Stimulated activated CD4-positive, alpha-beta T cell treated with anti-CD3 and anti-CD28 coated beads, Interleukin-1b, Interleukin-23, amount 100 ng/mL, for 1 hour (primary cell): ENCODE measurements at places on chromosomes 2 and 18.

DNA sequence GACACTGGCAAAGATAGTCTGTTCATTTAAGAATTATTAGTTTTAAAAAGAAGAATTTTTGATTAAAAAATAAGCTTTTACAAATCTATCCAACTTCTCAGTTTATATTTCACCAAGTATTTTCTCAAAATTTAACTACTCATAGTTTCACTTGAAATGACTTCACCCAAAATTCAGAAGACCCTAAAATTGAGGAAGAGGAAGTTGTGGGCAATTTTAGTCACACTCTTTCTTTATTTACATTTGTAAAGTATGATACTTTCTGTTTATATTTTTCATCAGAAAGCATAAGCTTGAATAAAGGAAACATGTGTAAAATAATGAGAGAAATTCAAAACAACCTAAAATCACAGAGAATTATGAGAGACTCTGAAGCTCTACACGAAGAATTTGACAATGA lies 278.8 kb upstream of the MEIS1 start:
- no peak for DNase-seq

DNA sequence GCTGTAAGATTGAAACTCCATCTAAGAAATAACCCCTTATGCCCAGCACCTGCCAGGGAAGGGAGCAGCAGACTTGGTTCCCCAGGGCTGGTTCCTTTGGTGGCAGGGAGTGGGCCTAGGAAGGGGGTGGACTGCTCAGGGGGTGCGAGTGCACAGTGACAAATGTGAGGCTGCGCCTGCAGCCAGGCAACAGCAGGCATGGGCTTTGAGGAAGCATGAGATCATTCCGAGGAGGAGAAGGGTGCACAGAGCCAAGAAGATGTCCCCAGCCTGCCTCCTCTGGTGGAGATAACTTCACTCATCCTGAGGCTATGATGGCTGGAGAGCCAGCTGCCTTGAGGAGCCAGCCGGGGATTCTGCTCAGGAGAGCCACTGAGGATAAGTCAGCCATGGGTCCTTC lies 158.0 kb downstream of the CAPN13 start:
- DNase-seq, result no peak

- no peak for DNase-seq
Observed at GRCh38 chr2:17757321-17757720, 3.4 kb downstream of the GEN1 start.

GRCh38 chr2:37283207-37283606 lies 41.4 kb downstream of the PRKD3 start:
- DNase-seq, result no peak

DNA sequence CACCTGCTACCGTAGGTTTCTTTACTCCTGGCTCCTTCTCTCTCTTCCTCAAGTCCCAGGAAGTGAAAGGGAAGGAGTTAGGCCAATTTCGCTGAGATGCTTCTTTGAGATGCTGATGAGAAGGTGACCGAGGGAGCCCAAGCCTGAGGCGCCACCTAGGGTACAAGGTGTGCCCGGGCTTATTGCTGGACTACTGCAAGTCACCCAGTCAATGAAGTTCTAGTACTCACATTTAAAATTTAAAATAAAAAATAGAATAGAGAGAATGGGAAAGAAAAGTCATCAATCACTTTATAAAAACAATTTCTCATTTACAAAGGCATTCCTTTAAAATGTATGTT lies 45.3 kb downstream of the ACAA2 start:
- DNase-seq, result no peak

DNA sequence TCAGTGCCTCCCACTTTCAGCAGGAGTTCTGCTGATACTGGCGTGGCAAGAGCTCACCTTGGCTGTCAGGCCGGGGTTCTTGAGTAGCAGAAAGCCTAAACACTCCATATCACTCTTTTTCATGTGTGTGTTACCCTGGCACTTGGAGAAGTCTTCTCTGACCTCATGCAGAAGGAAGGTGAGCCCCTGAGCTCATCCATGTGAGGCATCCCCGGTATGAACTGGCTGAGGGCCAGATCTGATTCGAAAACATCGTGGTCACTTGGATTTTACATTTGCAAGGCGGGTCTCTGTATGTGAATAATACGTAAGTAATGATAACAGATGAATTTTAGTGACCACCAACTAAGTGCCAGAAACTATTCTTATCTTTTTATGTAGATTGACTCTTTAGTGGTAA lies 93.6 kb downstream of the RAPGEF4 start:
- no peak for DNase-seq

- DNase-seq, result no peak
Observed at GRCh38 chr2:238302087-238302486, 13.7 kb upstream of the PER2 start.

DNA sequence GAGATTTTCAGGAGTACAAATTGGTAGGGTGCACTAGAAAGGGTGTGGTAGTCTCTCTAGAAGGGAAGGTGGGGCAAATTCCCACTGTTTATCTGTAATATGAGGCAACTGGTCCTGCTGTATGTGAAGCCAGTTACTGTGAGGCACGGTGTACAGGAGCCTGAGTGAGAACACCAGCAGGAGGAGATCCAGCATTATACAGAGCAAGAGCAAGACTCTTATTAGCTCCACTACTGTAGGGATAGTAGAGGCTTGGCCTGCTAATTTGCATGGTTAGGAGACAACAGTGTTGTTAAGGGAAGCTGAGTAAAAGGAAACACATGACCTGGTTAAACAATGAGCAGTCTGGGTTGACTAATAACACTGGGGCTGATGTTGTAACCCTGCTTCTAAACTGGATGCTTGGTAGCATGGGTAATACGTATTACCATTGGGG lies 76.3 kb upstream of the WDSUB1 start:
- DNase-seq, result no peak

DNA sequence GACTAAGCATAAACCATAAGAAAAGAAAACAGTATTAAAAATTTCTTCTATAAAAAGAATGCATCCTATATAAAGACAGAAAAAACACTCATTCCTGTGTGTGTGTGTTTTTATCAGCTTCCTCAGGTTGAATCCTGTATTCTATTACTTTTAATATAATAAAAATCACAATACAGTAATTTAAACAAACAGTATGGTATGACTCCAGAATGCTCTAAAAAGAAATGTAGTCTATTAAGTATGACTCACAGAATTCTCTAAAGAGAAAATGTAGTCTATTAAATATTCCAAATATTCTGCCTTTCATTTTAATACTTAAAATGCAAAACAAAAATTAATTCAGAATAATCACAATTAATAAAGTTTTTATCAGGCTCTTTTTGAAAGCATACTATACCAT lies 19.8 kb downstream of the CCDC88A start:
- no peak for DNase-seq

DNA sequence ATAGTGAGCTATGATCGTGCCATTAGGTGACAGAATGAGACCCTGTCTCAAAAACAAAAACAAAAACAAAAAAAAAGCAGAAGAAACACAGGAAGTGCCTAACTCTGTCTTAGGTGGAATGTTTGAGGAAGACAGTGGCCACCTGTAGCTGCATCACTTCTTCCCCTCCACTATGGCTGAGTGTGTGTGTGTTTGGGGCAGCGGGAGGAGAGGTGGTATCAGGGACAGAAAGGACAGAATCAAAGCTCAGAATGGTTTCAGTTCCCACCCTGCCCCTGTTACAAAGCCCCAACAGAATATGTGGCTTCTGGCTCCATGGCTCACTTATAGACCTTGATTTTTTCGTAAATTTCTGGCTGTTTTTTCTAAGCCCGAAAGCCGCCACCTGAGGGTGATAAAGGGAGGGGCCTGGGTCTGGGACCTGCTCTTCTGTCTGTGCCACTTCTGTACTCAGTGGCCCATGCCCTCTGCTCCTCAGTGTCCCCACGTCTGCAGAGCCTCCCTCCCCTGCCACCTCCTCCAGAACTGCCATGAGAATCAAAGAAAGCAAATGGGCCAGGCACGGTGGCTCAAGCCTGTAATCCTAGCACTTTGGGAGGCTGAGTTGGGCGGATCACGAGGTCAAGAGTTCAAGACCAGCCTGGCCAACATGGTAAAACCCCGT lies 27.4 kb downstream of the SERTAD2 start:
- DNase-seq, result no peak

DNA sequence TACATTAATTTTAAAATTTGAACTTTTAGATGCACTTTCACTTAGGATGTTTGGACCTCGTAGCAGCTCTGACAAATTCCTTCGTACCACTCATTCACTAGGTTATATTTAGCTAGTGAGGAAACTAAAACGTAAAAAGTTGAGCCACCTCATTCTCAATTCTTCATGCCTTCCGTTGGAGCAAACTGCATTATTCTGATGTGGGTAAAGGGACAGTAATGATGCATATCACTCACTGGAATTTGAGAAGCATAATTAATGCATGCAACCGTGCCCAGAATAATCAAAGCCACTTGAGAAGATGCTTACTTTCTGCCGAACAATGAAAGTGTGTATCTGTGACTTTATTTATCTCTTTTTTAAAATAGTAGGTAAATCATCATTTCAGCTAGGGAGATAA lies 2.2 kb downstream of the CNOT9 start:
- no peak for DNase-seq

DNA sequence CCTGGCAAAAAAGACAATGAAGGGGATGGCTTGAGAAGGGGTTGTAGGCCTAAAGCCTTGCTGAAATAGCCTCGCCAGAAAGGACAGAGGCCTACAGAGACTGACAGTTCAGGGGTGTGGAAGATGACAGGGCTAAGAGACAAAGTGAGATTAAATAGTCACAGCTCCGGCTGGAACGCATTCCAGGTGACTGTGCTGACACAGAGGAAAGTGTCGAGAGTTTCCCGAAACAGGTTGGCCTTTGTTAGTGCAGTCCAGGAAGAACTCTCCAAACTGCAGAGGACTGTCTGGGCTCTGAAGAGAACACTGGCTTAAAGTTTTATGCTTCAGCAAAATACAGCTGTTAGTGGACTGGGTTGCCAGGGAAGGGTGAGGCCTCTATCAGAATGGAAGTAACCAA lies 52.8 kb downstream of the METTL4 start:
- DNase-seq, result no peak

GRCh38 chr2:61288070-61288841 lies 126.3 kb downstream of the C2orf74 start:
- DNase-seq, result no peak

- no peak for DNase-seq
Observed at GRCh38 chr2:161238560-161239325, 69.5 kb upstream of the PSMD14 start.

GRCh38 chr2:236603361-236604015 lies 33.9 kb downstream of the ACKR3 start:
- DNase-seq, result no peak

DNA sequence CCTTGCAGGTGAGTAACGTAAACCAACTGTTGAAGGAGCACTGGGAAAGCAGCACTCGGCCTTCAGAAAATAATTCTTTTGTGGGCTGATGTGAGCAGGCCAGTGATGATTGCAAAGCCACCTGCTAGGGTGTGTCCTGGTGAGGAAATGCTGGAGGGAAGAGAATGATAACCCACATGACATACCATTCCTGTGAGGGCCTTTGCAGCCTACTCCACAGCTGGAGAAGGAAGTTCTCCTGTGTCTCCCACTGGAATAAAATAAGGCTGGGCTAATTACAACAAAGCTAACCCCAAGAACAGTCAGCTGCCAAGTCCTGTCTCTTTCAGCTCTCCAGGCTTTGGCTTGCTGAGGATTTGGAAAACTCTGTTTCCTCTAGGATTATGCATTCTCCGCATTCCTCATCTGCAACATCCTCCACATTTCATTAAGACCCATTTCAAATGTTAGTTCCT lies 16.7 kb upstream of the DSG1 start:
- DNase-seq, result no peak

- DNase-seq, result no peak
Observed at GRCh38 chr2:147639891-147640290, 204.9 kb upstream of the ACVR2A start.

DNA sequence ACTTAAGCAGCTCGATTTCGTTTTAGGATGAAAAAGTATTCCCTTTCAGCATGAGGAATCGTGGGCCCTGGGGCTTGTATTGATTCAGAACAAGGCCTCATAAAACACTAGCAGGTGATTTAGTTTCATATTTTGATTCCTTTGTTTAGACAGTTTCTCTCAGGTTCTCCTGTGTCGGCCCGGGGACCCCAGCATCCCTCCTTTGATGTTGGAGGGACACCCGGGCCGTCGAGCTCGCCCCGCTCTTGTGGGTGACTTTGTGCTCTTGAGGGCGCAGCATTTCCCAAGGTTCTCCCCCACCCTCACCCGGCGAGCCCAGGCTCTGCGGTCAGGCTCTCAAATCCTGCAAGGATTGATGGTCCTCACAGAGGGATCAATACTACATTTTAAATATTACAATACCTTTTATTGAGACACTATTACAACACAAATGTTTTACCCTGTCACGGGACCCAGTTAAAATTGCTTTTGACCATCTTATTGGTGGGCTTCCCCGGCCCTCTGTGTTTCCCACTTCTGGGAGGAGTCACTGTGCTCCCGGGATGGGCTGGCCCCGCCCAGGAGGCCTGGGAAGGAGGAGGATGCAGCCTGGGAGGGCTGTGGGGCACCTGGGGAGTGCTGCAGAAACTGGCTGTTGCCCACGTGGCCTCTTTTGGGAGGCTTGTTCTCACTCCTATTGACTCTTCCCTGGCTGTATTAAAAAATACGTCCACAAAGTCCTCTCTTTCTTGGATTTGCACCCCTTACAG lies 222.6 kb downstream of the INSIG2 start:
- no peak for DNase-seq

GRCh38 chr2:168727904-168728470 lies 74.5 kb upstream of the NOSTRIN start:
- no peak for DNase-seq

GRCh38 chr2:46719487-46719886 lies 196.1 kb downstream of the MCFD2 start:
- DNase-seq, result no peak

DNA sequence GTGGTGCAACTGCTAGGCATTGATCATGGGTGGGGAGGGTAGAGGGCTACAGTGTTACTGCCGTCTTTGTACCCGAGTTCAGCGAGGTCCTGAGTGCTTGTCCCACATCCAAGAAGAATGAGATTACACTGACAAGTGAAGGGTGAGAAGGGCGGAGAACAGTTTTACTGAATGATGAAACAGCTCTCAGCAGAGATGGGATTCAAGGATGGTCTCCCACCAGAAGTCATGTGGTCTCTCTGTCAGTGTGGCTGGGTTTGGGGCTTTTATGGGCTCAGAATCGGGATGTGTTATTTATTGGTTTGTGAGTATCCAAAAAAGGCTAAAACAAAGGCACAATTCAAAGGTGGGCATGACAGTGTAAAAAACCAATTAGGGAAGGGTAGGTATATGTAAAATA lies 10.8 kb upstream of the ASB1 start:
- DNase-seq, result no peak

DNA sequence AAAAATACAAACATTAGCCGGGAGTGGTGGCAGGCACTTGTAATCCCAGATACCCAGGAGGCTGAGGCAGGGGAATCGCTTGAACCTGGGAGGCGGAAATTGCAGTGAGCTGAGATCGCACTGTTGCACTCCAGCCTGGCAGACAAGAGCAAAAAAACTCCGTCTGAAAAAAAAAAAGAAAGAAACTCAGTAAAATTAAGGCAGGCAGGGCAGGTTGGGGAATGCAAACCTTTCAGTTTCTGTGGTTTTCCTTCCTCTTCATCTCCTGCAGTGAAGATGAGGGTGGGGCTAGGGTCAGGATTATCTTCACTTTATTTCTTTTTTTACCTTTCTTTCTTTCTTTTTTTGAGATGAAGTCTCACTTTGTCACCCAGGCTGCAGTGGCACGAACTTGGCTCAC lies 43.2 kb upstream of the PSME4 start:
- no peak for DNase-seq

GRCh38 chr2:62334009-62334408 lies 138.1 kb downstream of the B3GNT2 start:
- DNase-seq, result no peak

GRCh38 chr2:127733816-127734537 lies 32.7 kb downstream of the SFT2D3 start:
- DNase-seq, result no peak

GRCh38 chr2:240687741-240688552 lies 3.7 kb upstream of the AQP12A start:
- DNase-seq, result no peak
